ENCODE measurements at places on chromosomes 16 and 17.

DNA sequence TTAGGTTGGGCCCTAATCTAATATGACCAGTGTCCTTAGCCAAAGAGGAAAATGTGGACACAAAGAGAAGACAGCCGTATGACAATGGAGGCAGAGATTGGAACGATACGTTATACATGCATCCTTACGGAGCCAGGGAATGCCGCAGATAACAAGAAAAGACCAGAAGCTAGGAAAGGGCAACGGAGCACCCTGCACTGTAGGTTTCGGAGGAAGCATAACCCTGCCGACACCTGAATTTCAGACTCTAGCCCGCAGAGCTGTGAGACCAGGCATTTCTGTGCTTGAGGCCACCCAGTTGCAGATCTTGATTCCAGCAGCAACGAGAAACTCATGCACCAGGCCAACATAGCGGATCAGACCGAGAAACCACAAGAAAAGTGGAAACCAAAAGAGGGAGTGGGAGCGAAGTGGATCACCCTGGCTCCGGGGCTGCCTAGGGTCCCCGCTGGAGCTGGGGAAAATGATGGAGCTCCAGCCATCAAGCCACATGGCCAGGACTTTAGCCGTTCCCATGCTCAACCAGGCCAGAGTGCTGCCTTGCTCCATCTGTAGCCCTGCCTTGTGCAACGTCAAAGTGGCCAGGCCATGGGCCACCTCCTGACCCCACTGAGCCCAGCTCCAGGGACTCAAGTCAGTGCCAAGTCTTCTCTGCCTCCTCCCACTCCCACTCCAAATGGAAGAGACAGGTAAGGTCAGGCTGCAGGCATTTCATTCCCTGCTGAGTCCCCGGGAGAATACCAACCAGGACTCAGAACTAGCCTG, 51.7 kb upstream of the RPL38 start:
- no peak for ATAC-seq

DNA sequence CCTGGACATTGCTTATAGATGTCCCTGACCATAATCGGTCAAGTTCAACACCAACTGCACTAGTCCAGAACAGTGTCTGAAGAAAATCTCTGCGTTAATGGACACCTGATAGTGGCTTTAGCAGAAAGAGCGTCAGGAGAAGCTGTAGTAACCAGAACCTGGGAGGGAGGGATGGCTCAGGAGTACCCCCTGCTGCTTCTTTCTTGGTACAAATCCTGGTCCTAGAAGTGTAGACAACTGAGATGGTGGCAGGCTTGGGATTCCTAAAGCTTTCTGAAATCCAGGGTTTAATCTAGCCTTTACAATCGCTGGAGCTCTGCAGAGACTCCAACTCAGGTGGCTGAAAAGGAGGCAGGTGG, 5.4 kb downstream of the MAP3K14 start:
- ATAC-seq: no peak

DNA sequence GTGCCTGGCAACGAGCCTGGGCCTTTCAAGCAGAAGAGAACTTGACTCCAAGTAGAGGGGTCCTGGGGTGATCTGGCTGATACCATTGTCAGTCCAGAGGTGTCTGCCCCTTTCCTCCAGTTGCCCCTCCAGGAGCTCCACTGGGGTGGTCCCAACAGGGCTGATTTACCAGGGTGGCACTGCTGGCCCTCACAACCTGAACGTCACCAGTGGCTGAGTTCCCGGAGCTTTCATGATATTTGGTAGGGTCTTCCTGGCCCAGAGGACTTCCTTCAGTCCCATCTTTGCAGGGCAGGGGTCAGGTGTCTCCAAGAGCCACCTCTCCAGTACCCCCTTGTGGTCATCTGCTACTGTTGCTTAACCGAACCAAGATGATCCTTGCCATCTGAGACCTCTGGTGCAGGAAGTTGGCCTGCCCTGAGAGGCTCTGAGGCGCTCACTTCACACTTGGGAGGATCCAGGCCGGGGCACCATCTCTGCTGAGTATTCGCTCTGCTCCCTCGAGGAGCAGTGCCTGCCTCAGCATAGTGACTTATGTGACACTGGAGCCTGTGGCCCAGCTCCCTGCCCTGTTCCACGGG, 3.5 kb downstream of the LIMD2 start:
- ATAC-seq: no peak

DNA sequence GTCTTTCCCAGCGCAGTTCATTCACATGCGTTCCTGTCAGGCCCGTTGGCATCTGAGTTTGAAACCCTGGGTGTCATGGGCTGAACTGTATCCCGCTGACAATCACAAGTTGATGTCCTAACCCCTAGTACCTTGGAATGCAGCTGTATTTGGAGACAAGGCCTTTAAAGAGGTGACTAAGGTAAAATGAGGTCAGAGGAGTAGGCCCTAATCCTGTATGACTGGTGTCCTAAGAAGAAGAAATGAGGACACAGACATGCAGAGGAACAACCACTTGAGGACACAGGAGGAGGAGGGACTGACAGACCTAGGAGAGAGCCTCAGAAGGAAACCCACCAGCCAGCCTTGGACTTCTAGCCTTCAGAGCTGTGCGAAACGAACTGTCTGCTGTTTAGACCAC, 33.1 kb downstream of the TRPV2 start:
- no peak for ATAC-seq

GRCh38 chr17:17472333-17472920, 4.4 kb upstream of the MED9 start:
- ATAC-seq: no peak

DNA sequence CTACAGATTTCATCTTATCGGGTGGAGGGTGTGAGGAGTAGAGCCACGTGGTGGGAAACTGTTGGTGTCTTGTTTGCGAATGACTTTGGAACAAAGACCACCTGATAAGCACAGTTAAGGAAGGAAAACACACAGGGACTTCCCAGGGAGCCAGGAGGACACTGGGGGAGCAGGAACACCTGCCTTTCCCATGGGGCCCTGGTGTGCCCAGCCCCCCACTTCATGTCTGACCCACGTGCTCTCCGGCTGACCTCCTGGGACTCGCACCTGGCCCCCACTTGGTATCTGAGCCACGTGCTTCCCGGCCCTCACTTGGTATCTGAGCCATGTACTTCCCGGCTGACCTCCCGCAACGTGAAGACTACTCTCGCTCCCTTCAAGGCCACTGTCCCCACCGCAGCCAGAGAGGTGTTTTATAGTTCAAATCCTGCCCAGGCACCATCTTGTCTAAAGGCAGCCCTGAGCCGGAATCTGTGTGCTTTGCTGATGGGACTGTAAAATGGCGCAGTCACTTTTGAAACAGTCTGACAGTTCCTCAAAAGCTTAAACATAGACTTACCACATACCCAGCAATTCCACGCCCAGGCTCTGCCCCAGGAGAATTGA, 5.4 kb upstream of the CSNK1D start:
- no peak for ATAC-seq

All from activated T-helper 17 cell treated with anti-CD3 and anti-CD28 coated beads, Interleukin-2, amount 50 U/mL, for 72 hours (primary cell).